ENCODE measurements at places on chromosomes 3 and 15.

- no peak for DNase-seq
Measured at GRCh38 chr3:14474363-14475081, 65.6 kb downstream of the GRIP2 start.

DNA sequence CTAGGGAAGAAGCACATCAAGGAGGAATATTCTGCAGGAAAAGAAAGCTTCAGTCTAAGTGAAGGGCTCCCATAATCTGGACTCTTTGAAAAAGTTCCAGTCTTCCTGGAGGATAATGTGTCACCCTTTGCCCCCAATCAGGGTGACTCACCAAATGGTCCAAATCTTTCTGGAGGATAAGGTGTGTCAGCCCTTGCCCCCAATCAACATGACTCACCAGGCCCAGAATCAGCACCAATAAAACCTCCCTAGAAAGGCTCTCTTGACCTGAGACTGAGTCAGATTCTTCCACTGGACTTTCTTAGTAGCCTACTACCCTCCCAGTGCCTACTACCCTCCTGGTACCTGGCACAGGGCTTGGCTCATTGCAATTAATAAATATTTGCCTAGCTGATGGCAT, 9.5 kb upstream of the ARL14 start:
- DNase-seq = no peak

DNA sequence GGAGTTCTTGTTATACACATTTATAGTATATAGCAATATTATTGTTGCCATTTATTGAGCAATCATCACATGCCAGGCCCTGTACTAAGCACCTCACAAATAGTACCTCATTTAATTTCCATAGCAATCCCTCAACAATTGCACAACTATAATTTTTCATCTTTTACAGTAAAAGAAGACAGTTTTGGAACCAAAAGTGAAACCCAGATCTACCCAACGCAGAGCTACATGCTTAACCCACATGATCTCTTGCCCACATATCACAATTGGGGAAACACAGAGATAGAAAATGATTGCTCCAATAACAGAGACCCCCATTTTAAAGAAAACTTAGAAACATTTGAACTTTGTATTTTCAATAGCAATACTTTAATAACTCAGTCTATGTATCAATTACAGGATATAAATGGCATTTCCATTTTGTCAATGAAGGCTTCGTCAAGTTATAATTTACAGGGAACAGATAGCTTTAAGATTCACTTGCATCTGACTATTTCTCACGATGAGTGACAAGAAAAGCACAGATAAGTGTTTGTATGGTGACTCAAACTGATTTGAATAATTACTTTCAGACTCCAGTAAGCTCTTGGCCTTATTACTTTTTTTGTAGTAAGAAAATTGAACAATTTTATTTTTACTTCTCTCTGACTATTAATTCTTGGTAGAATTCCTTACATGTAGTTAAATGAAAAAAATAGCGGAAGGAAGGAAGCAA, 38.7 kb upstream of the CCDC50 start:
- DNase-seq = no peak

- DNase-seq = no peak
Measured at GRCh38 chr3:136958939-136959338, 1.2 kb downstream of the IL20RB start.

DNA sequence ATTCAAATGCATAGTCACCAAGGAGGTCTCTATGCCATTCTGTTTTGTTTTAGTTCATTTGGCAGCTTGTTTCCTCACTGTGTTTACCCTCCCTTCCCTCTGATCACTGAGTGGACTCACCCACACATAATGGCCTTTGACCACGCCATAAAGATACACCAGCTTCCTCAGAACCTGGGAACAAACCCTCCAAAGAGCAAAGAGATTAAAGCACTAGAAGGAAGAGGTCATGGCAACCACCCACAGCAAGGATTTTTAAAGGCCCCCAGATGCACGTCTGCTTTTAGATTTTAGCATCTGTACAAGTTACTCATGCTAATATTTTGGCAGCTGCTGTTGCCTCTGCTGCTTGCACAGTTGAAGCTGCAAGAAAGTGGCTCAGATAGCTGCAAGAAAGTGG, 47.9 kb upstream of the CADPS start:
- no peak for DNase-seq

DNA sequence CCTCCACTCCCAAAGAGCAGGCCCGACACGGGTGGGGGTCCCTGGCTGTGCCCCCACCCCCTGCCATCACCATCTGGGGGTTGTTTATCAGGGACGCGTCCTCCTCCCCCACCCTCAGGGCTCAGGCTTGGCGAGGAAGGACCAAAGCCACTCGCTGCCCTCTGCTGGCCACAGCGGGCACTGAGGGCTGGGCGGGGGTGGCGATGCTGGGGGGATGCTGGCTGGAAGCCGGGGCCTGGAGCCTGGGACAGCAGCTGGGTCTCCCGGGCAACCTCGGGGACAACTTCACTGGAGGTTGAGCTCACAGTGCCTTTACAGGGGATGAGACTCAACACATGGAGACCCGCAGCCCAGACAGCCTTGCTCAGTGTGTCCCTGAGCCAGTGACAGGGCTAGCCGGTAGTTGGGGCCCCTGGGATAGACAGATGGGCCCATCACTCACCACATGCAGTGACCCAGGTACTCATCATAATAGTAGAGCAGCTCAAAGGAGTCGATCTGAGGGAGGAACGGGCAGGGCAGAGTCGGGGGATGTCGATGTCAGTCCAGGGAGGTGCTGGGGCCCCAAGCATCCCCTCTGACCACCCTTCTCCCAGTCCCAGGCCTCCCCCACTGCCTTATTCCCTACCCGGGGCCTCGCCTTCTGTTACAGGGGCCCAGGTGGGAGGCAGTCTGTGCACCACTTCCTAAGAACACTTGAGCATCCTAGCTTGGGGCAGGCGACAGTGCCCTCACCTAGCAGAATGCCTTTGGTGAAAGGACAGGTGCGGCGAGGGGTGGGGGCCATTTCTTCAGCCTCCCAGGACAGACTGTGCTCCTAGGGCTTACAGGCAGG, 5.9 kb upstream of the CALML4 start:
- DNase-seq = no peak

DNA sequence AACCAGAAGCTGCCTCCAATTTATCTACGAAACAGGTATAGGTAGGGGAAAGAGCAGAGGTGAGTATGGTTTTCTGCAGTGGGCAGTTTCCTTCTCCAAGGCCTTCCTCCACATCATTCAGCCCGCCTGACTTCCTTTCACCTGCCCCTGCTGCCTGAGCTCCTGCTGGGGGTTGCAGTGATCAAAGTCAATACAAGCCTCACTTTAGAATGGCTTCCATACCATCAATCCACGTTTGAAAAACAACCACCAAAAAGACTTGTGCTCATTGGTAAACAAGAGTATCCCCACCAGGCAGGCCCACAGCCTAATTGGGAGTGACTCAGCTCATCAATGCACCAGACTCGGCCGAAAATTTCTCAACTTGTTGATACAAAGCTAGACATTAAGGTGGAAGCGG, 159.9 kb downstream of the MAGI1 start:
- DNase-seq = no peak

GRCh38 chr3:55329849-55330248, 157.3 kb downstream of the WNT5A start:
- DNase-seq = no peak
